ENCODE measurements at places on chromosomes 1 and 21.

DNA sequence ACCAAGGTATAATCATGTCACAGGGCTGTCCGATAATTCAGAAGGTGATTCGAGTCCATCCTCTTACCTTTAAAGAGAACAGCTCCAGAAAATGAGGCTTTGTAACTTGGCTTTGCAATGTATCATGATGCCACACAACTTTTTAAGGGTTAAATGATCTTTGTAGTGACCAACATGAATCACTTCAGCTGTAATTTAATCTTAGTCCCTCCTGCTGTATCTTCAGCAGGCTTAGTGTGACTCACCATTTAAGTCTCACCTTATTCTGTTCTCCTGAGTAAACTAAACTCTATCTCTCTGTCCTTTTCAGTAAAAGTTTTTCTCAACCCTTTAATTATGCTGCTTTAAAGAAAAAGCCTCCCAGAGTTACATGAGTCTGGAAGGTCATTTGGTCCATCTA is 1.9 kb upstream of the HIVEP3 start:
- DNase-seq = no peak

GRCh38 chr1:235588156-235588555 is 61.4 kb downstream of the GNG4 start:
- no peak for DNase-seq

GRCh38 chr1:47298025-47298699 is 15.8 kb downstream of the STIL start:
- no peak for DNase-seq

GRCh38 chr1:22828484-22829308 is 118.1 kb downstream of the EPHB2 start:
- no peak for DNase-seq

DNA sequence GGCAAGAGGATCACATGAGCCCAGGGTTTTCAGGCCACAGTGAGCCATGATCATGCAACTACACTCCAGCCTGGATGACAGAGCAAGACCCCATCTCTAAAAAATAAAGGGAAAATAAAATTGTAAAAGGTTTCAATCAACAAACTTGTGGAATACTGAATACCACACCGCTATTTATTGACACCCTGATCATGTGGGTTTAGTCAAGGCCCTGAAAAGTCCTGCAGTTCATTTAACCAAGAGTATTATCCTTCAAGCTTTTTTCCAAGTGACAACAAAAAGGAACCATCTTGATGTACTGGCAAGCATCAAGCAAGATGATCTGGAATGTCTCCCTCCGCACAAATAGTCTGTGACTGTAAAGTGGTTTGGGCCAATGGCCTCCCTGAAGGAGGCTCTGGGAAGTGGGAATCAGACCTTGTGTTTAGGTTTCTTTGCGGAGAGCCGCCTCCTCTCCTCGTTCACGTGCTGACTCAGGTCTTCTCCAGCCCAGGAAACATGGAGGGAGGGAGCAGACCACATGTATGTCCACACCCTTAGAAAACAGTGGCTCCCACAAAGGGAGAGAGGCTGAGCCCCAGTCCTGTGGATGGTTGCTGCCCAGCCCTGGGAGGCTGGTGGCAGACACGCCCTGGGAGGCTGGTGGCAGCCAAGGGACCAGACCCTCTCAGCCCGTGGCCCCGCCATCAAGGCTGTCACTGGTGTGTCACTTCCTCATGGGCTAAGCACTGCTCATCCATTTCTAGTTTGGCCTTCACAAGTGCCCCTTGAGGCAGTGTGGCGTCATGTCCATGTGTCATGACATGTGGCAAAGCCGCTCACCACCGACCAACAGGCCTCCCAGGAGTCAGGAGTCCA is 56.7 kb downstream of the RIPK4 start:
- no peak for DNase-seq

- DNase-seq = no peak
Observed at GRCh38 chr1:231093156-231093922, 53.3 kb upstream of the FAM89A start.

DNA sequence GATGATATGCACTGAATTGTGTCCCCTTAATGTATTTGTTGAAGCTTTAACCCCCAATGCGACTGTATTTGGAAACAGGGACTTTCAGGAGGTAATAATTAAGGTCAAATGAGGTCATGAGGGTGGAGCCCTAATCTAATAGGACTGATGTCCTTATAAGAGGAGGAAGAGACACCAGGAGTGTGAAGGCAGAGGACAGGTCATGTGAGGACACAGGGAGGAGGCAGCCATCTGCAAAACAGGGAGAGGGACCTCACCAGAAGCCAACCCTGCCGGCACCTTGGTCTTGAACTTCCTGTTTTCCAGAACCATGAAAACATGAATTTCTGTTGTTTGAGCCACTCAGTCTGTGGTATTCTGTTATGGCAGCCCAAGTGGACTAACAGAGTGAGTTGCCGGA is 15.3 kb downstream of the SYF2 start:
- no peak for DNase-seq

DNA sequence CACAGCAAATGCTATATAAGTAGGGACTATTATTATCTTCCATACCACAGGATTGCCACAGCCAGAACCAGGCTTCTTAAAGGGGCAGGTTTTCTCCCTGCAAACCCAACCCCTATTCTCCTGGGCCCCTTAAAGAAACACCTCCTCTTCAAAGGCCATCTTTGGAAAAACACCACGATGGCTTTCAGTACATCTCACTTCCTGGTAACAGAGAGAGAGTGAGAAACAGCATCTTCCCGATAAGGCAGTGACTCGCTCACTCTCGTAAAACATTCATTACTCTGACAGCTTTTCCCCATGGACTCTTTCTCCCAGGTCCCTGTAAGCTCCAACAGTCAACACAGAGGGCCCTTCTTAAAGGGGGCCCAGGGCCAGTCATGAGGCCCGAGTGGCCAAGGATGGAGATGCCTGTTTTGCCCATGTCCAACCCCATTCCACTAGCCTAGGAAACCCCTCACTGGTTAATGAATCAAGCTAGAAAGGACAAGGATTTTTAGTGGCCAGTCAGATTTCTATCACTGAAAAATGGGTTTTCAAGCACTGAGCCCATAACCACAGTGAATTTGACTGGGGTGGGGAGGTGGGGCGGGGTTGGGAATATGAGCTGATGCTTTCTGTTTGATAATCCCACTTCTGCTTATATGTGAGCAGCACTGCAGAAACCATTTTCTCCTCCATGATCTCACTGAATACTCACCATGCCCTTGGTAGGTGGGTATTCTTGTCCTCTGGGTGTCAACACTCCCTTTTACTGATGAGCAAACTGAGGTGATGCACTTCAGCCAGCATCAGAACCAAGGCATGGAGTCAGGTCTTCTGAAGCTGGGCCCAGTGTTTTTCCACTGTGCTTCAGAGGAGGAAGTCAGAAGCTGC is 3.6 kb upstream of the NAV1 start:
- DNase-seq = no peak

DNA sequence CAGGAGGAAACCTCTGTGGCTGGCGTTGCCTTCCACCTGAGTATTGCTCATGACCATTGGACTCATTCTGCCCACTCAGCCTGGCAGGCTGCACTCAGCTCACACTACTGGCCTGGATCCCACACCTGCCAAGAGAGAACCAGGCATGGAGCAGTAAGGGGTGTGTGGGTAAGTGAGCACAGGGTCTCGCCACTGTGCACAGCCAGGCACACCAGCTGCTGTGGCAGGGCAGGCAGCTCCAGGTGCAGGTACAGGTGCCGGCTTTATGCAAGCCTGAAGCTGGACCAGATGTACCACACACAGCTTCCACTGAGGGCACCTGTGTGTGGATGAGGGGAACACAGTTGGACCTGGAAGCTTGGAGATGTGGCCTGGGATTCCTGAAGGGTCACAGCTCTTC is 295.2 kb upstream of the SNX7 start:
- DNase-seq = no peak

DNA sequence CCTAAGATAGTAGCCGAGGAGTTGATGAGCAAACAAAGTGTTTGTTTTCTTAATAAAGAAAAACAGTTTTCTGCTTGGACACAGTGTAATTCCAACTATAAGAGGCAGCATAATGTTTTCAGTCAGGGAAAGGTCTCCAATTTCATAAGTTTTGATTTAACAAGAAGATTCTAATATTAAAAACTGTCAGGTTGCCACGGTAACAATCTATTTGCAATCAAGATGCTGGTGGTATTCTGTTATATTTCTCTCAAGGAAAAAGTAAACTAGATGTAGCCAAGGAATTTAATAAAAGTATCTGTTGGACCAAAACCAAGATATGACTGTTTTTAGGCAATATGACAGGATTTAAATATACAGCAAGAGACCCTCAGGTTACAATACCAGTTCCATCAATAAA is 211.7 kb downstream of the SMYD3 start:
- no peak for DNase-seq

DNA sequence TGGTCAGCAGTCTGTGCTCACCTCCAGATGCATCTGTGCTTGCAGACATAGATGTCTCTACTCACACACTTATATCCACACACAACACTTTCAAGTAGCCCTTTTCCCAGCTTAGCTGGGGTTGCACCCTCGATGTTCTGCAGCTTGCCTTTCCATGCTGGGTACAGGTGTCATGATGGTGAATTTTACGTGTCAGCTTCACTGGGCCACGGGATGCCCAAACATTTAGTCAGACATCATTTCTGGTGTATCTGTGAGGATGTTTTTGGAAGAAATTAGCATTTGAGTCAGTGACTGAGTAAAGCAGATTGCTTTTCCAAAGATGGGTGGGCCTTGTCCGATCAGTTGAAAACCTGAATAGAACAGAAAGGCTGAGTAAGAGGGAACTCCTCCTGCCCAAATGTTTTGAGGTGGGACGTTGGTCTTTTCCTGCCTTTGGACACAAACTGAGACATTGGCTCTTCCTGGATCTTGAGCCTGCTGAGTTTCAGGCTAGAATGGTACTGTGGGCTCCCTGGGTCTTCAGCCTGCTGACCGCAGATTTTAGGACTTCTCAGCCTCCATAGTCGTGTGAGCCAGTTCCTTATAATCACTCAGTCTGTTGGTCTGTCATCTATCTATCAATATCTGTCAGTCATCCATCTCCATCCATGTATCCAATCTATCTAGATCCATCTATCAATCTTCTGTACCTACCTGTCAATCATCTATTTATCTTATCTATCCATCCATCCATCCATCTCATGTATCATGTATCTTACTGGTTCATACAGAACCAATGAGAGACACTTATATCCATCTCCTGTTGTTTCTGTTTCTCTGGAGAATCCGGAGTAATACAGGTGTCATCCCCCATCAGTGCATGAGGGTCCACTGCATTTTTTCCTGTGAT is 12.7 kb upstream of the OBSCN start:
- DNase-seq = no peak

GRCh38 chr1:234907940-234908405 is 220.7 kb downstream of the TOMM20 start:
- no peak for DNase-seq

- no peak for DNase-seq
Observed at GRCh38 chr1:26353210-26353859, 595 bp downstream of the CRYBG2 start.

DNA sequence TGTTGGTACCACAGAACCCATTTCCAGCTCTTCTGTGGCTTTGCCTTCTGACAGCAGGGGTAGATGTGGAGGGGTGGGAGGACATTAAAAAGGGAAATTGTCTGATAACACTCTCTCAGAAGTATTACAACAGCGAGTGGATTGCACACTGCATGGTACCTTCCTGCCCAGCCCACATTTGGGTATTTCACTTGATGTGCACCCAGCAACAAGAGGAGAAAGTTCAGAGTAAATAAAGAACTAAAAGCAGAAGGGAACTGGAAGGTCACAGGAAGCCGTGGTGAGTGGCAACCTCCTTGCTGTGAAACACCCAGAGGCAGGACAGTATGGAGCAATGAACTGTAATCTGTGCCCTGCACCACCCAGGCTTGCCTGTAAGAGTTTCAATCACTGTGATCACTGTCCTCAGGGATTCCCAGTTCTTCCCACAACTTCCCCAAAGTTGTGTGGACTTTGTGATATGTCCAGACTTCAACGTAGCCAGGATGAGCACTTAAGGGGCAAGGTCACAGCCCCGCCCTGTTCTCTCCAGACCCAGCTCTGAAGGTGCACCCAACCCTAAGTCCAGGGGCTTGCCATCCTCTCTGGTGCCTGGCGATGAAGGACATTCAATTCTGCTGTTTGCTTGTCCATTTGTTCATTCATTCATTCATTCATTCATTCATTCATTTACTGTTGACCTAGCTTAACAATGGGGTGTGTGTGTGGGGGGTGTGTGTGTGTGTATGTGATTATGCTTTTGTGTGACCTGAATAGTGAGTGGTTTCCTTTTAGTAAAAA is 18.7 kb upstream of the F5 start:
- DNase-seq = no peak

GRCh38 chr1:179761296-179761695 is 18.2 kb downstream of the FAM163A start:
- no peak for DNase-seq

GRCh38 chr1:224505454-224506093 is 71.0 kb upstream of the WDR26 start:
- no peak for DNase-seq

DNA sequence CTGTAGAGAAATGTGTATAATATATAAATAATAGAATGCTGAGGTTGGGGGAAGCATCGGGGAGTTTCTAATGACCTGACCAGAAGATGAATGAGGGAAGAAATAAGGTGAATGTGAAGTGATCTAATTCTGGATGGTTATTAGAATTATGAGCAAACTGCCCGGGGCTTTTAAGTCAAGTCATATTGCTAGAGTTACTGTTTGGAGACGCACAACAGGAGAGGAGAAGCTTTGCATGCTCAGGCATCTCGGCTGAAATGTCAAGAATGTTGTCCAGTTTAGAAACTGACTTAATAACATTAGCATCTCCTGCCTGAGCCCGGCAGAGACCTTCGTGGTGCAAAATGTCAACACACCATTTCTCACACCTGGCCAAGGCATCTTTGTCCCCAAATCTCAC is 119.1 kb downstream of the RRAGC start:
- no peak for DNase-seq

DNA sequence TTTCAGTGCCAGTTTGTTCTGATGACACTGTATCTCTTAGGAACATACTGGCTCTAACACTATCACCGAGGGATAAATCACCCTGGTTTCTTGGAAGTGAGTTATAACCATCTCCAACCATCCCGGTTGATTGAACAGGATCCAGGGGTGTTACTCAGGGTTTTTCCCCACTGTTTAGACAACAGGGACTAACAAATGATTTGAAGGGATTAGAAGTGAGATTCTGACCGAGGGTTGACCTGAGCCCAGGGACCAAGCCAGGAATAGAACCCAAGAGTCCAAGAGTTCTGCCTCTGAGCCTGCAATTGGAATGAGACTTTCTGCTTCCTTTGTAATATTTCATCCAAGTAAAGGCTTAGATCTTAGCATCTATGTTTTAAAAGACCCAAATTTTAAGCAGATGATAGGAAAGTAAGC is 154.0 kb downstream of the DHRS3 start:
- DNase-seq = no peak

DNA sequence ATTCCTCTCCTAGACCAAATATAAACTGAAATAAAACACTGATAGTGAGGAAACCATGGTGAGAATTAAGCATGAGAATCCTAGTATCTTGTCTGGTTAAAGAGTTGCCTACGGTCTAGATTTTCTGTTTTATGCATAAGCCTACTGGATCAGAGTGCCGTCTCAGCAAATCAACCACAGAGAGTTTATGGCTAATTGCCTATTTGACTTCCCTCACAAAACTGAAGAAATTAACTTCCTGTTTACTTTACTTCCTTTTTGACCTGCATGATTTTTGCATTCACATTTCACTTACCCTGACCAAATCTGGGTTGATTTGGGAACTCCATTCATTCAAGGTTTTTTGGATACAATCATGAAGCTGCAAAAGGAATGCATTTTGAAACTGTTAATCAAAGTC is 5.0 kb downstream of the GCLM start:
- DNase-seq = no peak
